Left lobe of liver (tissue), 2 donors: ENCODE measurements at places on chromosomes 2 and 18. TPM values are rescaled to one million over a fixed set of nuclear protein-coding genes. Genes with fewer than 3 reads are reported as not detected.

Gene CYP27A1
- total RNA-seq, result 263 TPM

Gene TOGARAM2
- 0.78 TPM for total RNA-seq

Gene EHBP1
- total RNA-seq, result 50.0 TPM

Gene KCNG2
- total RNA-seq, result not detected

Gene NEU2
- not detected for total RNA-seq

Gene LOXHD1
- total RNA-seq, result not detected

Gene HSBP1L1
- total RNA-seq, result 20.2 TPM

Gene UGT1A10
- 0.45 TPM for total RNA-seq

Gene LRRTM1
- total RNA-seq, result not detected

GRCh38 chr2:124535816-124536215 lies 510.7 kb downstream of the CNTNAP5 start:
- no peak for DNase-seq

DNA sequence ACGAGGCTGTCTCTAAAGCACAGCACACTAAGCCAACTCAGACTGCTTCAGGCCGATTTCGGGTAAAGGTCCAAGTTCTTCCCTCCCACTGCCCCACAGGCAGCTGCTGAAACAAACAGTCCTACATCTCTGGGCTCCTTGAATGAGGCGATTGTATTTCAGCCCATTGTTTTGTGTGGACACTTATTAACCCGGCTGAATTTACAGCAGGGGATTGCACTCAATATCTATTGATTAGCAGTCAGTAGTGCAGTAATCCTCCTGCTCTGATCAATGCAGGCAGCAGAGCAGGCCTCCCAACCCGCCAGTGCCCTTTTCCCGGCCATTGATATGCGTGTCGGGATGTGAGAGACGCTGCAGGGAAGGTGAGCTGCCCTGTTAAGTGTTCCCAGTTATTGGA lies 330.1 kb downstream of the CMPK2 start:
- DNase-seq, result no peak

DNA sequence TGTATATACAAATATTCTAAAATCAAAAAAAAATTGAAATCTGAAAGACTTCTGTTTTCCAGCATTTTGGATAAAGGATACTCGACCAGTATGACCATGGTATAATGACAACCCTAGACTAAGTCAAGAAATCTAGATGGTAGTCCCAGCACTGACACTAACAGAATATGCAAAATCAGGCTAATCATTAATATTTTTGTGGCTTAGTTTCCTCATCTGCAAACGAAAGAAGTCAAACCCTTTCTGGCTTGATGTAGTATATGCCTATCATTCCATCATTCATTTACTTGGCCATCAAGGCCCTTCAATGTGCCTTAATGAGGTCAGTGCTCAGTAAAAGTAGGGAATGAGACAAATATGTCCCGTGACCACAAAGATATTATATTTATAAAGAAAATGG lies 83.5 kb downstream of the NCKAP5 start:
- DNase-seq, result no peak

DNA sequence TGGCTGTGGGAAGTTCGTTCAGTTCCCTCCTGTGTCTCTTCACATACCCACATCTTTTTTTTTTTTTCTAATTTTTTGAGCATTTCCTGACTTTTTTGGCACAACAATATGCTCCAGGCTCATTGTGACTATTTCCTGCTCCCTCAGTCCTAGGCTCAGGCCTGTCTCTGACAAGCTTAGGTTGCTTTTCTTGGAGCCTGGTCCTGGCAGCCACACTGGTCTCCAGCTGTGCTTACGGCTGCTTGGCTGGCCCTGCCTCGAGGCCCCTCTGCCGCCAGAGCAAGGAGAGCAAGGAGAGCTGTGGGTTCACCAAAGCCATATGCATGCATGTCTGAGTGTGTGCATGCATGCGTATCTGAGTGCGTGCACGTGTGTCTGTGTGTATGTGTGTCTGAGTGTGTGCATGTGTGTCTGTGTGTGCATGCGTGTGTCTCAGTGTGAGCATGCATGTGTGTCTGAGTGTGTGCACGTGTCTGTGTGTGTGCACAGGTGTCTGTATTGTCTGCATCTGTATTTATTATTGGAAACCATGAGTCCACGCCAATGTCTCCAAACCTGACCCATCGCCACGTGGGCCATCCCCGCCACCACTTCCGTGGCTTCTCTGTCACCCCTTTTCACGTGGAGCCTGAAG lies 766.1 kb upstream of the SALL3 start:
- no peak for DNase-seq

DNA sequence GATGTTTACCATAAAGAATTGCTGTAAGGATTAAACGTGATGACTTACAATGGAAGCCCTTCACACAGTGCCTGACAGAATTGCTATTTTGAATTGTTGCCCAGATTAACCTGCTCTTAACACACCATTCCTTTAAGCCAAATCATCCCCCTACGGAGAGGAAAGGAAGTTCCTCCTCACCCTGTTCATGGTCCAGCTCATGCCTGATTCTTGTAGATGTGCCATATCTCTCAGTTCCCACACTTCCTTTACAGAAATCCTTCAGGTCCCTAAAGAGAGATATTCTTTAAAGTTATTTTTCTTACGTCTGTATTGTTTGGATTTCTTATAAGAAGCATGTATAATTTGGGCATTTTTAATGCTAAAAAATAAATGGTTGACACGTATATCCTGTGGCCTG lies 127.5 kb upstream of the DAPL1 start:
- DNase-seq, result no peak

GRCh38 chr2:144097440-144098225 lies 422.3 kb downstream of the ZEB2 start:
- DNase-seq, result no peak

GRCh38 chr18:12479536-12479935 lies 71.8 kb downstream of the PRELID3A start:
- DNase-seq, result no peak

DNA sequence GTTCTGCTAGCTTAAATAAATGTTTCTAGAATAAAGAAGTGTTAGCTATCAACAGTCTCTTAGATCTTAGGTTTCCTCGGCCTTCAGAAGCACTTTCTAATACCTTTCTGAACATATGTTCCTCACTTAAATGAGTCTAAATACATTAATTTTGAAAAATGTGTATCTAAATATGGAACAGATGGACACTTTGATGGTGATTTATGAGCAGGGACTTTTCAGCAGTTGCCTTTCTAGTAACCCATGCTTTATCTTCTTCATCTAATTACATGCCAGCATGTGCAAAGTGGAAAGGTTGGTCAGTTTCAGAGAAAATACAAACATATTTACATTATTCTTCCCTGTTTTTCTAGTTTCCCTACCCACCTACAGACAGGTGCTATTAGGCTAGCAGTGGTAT lies 797.0 kb upstream of the CHAC2 start:
- no peak for DNase-seq

DNA sequence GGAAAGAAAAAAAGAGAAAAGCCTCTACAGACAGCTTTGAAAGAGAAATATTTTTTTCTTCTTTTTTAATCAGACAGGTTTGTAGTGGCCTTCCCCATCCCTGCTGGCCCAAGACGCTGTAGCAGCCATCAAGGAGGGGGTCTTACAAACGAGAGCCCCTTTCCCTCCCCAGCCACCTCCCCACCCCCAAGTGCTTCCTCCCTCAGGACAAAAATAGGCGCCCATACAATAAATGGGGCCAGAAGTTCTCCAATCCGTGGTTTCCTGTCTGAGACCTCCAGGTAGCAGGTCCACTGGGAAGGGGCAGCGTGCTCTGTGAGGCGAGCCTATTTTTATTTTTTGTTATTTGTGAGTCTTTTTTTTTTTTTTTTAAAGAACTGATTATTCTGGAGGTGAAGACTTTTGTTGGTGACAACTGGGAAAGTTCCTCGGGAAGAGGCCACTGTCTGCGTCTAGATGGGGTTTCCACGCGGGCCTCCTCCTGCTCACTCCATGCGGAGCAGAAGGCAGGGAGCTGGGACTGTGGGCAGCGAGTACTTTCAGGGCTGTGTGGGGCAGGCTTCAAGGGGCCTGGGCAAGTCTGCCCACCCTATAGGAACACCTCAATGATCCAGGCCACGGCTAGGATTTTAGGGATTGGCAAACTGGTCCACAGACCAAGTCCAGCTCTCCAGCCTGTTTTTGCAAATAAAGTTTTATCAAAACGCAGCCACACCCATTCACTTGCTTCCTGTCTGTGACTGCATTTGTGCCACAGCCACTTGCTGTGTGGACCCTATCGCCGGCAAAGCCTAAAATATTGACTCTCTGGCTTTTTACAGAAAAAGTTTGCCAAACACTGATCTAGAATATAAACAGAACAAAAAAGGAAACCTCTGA lies 139.6 kb downstream of the CTIF start:
- no peak for DNase-seq

DNA sequence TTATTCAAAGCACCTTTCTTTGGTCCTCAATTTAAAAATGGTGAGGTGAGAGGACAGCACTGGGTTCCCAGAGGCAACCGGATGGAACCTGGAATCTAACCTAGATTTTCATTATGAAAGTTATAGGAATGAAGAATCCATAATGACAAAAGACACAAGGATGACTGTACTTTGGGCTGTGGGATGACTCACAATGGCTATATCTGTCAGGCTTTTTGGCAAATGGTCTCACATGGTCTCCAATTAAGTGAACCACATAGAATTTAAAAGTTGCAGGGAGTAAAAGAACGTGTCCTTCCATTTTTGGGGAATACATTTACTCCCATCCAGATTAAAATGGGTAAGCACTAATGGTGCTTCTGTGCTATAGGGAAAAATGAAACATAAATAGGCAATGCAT lies 31.8 kb upstream of the LYPD1 start:
- no peak for DNase-seq

DNA sequence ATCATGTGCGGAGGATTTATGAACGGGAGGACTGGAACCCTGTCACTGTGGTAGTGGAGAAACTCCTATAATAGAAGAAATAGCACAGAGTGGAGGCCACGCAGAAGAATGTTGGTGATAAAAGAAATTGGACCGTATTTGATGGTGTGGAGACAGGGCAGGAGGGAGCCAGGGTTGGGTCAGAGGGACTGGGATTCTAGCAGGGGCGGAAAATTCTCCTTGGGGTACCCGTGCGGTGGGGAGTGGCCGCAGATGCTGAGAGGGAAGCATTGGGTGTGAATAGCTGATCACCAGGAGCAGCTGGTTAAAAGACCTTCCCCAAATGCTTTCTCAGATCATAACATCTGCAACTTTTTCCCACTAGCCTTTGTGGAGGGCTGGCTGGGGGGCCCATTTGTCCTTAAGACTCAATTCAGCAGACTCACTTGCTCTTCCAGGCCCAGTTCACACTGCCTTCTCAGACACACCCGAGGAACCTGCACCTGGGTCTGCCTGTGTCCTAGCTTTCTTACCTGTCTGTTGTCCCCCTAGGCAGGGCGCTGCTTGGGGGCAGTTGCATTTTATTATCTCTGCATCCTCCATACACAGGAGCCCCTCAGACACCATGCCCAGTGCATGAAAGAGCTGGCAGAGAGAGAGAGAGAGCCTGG lies 7.1 kb downstream of the SH3BP4 start:
- no peak for DNase-seq

DNA sequence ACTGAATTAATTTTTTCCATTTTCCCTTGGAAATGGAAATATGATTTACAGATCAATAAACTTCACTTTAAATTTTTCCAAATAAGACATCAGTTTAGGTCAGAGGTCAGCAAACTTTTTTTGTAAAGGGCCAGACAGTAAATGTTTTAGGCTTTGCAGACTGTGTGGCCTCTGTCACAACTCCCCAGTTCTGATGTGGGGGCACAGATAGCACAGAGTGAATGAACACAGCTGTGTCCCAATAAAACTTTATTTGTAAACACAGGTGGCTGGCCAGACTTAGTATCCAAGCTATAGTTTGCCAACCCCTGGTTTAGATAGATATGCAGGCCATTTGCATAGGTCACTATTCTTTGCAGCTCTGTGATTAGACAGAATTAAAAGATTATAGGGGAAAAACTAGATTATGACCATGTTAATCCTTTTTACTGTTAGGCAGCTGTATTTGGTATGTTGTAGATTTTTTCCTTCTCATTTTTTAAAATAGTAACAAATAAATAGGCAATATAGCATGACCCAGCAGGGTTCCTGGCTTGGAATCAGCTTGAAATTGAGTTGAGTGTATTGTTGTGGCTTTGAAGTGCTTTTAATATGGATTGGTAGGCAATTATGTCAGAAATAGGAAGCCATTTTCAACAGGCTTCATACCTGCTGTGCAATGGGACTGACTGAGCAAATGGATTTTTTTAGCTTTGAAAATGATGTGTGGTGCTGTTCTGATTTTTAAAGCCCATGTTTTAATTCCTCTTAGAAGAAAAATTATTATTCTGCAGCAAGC lies 59.7 kb downstream of the WDSUB1 start:
- DNase-seq, result no peak

DNA sequence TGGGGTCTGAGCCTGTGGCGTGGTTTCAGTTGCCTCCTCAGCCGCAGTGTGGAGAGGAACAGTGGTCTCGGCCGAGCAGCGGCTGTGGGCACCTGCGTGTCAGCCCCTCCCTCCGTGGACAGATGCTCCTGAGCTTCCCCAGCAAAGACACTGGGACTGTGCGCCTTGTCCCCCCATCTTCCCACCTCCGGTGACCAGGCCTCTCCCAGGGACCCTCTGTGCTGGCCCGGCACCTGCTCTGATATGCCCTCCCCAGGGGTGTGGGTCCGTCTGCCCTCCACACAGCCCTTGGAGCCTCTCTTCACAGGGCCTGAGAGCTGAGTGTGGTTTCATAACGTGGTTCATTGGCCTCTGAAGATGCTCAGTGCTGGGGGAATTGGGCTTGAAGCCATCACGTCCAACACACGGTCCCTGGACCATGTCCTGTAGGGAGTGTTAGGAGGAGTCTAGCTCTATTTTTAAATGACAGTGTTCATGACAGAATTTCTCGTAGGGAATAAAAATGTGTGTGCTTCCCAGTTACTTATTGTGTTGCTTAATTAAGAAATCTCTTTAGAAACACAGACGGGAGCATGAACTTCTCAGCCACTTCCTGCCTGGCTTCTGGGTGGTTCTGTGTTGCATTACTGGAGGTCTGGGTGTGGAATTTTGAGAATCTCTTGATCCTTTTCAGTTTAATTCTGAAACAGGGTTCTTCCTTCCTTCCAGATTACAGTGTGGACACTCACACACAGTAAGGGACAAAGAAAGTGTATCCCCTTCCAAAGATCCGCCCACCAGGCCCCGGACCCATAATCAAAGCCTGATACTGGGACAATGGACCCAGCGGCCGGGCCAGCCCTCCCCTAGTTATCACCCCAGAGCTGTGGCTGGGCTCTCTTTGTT lies 110.7 kb downstream of the NFATC1 start:
- no peak for DNase-seq

DNA sequence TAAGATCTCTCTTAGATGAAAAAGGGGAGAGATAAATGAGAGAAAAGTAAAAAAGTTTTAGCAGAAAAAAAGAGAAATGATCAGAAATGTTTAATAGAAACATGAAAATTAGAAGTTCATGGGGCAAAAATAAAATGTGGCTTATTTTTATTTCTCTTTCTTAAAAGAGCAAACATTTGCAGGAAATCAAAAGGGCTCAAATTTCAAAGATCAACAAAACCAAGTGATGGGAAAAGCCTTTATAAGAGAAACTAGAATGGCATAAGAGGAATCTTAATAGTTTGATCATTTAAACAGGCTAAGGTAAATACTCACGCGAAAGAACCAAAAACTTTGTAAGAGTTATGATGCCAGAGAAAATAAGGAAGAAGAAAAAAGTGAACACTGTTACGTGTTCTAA lies 23.3 kb upstream of the DAW1 start:
- DNase-seq, result no peak

- DNase-seq, result no peak
Observed at GRCh38 chr2:1907849-1908533, 163.7 kb upstream of the PXDN start.

- no peak for DNase-seq
Observed at GRCh38 chr2:70357684-70358071, 55.8 kb upstream of the FAM136A start.

- no peak for DNase-seq
Observed at GRCh38 chr2:188902901-188903491, 71.2 kb upstream of the COL3A1 start.
